ENCODE measurements at places on chromosomes 2 and 18.

DNA sequence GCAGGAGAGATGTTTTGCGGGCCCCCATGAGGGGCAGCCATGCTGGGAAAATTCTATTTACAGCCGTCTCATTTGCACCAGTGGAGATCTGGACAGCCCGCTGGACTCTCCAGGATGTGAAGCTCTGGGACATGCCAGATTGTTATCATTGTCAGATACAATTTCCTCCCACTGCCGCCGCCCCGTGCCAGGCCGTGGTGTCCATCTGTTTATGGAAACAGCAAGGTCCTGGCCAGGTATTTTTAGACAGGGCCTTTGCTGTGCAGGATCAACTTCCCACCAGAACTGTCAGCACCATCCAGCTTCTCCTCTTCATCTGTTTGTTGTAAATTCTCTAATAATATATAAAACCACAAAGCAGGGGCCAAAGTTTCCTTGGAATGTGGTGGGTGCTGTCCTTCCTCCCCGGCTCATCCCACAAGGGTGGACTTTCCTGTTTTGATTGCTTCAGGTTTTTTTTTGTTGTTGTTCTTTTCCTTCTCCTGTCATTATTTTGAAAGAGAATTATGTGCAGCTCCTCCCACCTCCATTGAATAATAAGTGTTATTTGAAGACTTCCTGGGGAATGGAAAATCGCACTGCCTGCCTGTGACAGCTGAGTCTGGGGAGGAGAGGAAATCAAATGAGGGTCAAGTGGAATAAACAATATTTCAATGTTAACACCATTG, 398.1 kb downstream of the TNS1 start:
- no peak for DNase-seq

DNA sequence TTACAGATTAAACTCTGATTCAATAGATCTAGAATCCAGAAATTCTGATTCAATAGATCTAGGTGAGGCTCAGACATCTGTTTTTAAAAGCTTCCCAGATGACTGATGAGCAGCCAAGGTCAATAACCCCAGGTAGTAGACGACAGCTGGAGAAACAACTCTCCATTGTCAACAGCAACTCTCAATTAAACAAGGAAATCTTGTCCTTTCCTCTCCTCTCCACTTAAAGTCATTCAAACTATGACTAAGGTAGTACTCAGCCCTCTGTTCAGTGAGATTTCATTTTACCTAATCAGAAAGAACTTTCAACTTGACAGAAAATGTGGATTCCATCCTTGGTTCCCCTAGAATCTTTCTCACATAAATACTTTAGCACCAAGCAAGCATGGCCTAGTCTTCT, 94.6 kb upstream of the SCG2 start:
- no peak for DNase-seq

DNA sequence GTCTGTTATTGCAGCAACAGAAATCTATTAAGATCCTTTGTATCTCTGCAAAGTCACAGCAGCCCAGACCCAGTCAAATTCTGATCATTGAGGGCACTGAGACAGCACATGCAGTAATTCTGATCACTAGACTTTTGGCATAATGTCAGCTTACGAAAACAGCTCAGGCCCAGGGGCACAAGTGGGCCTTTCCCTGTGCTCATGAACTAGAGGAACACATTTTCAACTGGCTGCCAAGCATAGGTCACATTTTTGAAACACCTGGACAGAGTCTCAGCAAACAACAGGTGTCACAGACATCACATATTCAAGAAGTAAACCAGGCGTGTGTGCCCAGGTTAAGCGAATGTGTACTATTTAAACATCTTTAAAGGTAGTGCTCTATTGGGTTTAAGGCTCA, 13.7 kb downstream of the DOCK10 start:
- no peak for DNase-seq

DNA sequence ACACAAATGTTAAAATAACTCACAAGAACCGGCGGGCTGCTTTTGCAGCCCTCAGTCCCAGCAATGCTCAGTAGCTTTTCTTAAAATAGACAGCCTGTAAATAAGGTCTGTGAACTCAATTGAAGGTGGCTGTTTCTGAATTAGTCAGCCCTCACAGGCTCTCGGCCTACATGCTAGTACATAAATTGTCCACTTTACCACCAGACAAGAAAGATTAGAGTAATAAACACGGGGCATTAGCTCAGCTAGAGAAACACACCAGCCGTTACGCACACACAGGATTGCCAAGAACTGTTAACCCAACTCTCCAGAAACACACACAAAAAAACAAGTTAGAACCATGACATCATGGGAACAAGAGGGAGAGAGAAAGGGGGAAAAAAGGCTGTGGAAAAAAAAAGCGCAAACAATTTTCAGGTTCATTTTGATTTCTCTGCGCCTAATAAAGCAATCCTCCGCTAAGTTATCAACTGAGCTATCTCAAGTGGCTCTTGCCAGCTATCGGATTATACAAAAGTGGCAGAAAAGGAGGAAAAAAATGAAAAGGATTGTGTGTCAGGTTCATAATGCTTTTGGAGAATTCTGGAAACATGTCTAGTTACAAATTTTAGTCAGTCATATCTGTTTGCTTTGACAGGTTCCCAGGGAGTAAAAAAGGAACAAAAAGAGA, 89.1 kb downstream of the ZEB2 start:
- DNase-seq, result peak; percentile 32

DNA sequence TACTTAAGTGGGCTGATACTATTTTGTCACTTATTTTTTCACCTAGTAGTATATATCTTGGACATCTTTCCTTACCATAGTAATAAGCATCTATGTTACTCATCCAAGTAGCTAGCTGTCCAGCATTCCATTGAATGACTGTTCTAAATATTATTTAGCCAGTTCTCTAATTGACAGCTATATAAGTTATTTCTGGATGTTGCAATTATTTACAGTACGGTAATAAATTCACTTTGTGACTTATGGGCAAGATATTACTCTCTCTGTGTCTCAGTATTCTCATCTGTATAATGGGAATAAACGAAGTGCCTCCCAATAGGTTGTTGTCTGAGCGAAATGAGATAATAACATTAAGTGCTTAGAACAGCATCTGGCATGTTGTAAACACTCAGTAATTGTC, 46.6 kb upstream of the AGAP1 start:
- DNase-seq, result no peak

DNA sequence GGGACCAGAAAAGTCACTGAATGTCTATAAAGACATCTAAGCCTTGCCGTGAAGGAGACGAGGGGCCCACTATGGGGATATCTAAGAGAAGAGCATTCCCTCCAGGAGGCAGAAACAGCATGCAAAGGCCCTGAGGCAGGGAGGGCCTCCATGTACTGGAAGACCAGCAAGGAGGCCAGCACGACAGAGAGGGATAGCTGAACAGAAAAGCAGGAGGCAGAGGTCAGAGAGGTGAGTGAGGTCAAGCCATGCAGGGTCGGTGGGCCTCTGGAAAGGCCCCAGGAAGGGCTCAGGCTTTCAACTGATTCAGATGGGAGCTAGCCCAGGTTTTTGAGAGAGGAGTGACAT, 5.7 kb downstream of the TRABD2A start:
- DNase-seq, result no peak

DNA sequence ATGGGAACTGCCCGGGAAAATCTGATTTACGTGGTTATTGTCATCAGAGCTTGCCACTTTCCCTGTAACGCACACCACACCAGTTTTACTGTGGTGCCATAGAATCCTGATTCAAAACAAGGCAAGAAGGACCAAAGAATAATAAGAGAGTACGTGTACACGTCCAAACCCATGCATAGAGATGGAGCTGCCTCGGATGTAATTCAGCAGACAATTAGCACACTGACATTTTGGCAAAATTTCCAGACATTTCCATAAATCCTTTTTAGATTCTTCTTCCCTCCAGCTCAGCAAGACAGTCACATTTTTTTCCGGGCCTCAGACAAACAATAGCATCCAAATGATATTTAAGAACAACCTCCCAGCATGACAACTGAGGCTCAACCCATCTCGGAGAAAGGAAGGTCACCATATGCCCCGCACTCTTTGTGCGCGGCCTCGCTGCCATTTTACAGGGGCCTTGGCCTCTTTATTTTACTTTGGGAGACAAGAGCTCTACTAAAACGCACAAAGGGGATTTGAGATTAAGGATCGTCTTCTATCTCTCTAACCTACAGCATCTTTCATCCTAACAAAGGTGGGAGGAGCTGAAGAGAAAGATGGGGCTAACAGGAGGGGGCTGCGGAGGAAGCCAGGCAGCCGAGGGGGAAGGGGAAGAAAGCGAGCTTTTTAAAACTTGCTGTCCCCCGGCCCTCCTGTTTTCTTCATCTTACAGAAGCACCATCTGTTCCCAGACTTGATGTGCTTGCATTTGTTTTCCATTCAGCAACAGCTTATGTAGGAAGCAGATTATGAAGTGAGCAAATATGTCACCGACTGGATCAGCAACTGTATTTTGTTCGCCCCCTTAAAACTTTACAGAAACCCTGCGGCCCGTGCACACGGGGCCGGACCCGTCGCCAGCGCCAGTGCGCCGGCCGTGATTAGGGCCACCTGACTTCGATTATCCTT, 61.0 kb downstream of the CDCA7 start:
- no peak for DNase-seq

DNA sequence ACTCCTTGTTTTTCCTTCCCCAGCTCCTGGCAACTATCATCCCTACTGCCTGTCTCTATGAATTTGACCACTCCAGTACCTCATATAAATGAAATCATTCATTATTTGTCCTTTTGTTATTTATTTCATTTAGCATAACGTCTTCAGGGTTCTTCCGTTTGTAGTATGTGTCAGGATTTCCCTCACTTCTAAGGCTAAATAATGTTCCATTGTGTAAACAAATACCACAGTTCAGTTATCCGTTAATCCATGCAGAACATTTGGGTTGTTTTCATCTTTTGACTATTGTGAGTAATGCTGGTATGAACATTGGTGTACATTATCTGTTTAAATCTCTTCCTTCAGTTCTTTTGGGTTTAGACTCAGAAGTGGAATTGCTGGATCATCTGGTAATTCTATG, 18.8 kb downstream of the DYNC2LI1 start:
- no peak for DNase-seq

- DNase-seq, result no peak
These were observed 63.3 kb downstream of the FAM228A start for GRCh38 chr2:24238158-24238557.

- DNase-seq, result peak; percentile 68
These were observed 50.2 kb upstream of the SIGLEC15 start for GRCh38 chr18:45775241-45775676.

- DNase-seq, result no peak
These were observed 62.9 kb downstream of the POMC start for GRCh38 chr2:25105336-25106085.

DNA sequence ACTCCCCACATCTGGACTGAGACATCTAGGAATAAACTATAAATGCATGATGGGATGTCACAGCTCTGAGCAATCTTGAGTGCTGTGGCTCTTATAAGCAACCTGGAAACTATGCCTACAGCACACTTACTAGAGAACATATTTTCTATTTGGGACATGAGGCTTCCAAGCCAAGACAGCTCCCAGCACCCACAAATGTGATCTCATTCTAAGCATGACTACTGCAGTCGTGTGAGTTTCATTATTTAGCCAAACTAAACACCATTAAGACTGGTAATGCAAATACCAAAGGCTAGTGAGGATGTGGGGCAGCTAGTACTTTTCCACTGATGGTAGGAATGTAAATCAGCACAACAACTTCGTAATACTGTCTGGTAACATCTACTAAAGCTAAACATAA, 72.5 kb downstream of the RTTN start:
- DNase-seq, result no peak

- DNase-seq, result no peak
These were observed 349.8 kb downstream of the RBM43 start for GRCh38 chr2:150911766-150912280.

DNA sequence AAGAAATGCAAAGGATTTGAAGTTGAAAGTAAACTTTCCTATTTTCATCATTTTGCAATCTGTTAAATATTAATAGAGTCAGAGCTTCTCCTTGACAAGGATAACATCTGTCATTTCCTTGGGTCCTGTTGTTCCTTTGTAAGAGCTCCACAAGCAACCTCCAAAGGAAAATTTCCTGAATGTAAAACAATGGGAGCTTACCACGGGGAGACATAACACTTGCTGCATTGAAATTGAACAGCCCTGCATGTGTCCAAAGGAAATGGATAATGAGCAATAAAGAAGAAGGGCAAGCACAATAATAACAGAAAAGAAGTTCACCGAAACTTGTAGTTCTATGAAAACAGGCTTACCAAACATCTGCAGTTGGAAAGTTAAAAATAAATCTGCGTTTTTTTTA, 42.0 kb upstream of the SCG2 start:
- DNase-seq, result no peak

DNA sequence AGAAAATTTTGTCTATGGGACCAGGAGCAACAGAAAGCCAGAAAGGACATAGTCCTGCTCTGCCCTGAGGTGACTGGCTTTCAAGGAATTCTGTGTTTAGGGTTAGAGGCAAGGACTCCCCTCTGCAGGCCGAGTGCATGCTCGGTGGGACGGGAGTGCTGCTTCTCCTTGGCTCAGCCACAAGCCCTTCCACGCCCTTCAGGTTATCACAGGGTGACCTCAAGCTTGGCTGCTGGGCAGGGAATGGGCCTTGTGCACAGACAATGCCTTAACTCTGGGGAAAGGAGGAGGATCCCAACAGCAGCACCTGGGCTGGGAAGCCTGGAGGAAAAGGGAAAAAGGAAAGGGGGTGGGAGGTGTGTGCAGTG, 32.8 kb downstream of the FAM178B start:
- DNase-seq, result no peak

DNA sequence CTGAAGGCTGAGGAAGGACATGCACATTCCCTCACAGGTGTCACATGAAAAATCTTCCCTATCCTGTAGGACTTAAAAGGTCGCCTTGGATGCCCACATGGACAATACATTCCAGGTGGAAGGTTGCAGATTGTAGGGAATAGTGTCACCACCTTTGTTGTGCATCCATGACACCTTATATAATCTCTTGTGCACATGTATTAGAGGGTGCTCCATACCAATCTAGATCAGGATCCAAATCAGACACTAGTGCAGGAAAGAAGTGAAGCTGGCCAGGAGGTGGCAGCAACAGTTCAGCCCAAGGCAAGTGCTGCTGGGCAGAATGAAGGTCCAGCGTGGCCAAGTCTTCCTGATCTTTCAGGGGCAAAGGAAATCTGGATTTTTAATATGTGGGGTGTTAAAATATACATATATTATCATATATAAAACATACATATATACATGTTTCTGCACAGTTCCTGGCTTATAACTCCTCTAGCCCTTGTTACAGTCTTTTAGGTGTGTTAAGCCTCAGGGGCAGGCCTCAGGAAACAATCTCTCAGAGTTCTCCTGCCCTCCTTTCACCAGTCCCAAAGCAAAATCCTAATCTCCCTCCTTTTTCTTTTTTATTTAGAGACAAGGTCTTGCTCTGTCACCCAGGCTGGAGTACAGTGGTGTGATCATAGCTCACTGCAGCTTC, 16.6 kb downstream of the NIF3L1 start:
- peak; percentile 68 for DNase-seq

DNA sequence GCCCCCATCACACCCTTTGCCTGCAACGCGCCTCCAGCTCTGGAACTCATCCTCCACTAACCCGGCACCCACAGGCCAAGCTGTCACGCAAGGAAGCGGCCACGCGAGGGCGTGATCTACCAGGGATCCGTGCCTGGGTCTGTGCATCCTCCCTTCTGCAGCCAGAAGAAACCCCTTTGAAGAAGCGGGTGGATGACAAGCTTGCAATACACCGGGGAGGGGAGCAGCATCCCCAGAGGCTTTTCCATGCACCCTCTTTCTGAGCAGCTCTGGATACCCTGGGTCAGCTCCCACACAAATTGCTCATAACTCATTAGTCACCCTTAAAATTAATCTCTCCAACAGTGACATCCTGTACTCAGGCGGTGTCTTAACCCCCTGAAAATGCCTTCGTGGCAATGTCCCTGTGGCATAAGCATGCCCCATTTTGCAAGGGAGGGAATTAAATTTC, 47.6 kb downstream of the PDCL3 start:
- DNase-seq, result peak; percentile 76

Measured in GM13976 (cell line).